BJ (cell line): ENCODE measurements at places on chromosomes 12 and 14.

DNA sequence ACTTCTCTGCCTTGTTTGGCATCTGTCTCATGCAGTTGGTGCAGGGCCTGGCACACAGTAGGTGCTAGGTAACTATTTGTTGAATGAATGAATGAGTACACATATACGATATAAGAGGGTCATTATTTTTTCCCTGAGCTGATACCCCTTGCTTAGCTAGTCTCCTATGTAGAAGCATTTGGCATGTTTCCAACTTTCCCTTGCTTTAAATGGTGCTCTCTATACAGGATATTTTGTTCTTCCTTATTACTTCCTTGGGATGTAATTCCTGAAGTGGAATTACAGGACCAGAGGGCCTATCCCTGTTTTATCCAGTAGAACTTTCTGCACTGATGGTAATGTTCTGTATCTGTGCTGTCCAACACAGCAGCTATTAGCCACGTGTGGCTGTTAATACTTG, 250.1 kb upstream of the PWP1 start:
- DNase-seq = no peak

DNA sequence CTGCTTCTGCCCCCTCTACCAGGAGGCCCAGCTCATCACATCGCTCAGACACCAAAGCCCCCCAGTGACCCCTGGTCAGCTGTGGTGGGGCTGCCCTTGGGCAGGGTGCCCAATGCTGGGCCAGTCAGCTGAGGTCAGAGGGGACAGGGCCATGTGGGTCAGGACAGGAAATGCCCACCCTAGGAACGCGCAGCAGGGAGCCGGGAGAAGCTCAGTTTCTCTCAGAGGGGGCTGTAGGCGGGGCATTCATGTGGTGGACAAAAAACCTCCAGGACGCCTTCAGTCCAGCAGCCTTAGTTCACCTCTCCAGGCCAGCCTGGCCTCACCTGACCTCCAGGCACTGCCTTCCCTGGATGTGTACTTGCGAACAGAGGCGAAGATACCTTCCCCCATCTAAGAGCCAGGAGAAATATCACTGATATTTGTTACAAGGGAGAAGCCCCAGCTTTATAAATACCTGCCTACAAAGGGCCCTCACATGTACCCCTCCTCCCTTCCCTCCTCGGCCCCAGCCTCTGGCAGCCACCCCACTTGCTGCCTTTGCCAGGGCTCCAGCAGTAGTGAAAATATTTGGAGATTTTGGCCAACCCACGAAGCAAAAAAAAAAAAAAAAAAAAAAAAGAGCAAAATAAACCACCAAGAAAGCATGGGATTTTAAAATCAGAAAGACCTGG, 41.9 kb upstream of the PLEKHG6 start:
- DNase-seq = no peak

GRCh38 chr12:30925607-30926242, 823 bp upstream of the TSPAN11 start:
- DNase-seq = no peak

GRCh38 chr12:6960593-6961277, 9.6 kb downstream of the PTPN6 start:
- no peak for DNase-seq

DNA sequence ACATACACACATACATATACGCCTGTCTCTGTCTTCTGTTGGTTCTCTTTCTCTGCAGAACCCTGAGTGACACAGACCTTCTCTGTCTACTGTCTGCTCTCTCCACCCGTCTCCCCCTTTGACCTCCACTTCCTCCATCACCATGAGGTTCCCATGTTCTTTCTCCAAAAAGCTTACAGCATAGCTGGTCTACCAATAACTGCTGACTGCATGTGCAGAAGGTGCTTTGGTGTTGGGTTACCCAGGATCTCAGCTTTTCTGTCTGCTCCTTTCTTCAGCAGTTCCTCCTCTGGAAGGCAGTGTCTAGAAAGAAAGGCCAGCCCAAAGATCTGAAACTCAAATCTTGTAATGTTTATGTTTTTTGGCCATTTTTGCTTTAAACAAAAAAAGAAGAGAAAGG, 125.6 kb downstream of the SMOC1 start:
- no peak for DNase-seq

- DNase-seq = no peak
Measured at GRCh38 chr14:78403278-78403815, 233.2 kb downstream of the NRXN3 start.

GRCh38 chr14:74478996-74479635, 14.0 kb downstream of the NPC2 start:
- no peak for DNase-seq

DNA sequence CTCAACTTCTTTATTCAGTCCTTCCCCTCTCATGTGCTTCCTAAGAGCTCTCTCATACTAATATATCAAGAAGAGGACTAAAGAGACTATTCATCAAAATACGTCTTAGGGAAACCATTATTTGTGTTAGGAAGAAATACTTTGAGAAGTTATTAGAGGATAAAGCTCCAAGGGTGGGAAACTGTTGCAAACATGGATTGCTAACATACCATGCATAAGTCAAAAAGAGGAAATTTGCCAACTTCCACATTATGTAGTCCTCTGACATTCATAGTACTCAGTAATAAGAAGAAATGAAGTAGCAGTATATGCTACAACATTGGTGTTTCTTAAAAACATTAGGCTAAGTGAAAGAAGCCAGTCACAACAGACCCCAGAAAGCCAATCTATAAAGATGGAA, 128.8 kb upstream of the CLEC14A start:
- DNase-seq = no peak

- no peak for DNase-seq
Measured at GRCh38 chr12:59650588-59651228, 54.9 kb downstream of the SLC16A7 start.

- DNase-seq = peak; percentile 11
Measured at GRCh38 chr12:132275110-132275531, 54.3 kb downstream of the GALNT9 start.

GRCh38 chr14:56299306-56299984, 181.2 kb downstream of the PELI2 start:
- no peak for DNase-seq
